Fibroblast of the conjunctiva (primary cell): ENCODE measurements at places on chromosomes 3 and 15.
A peak's percentile ranks its signal among the peaks of the same experiment; 100 is the strongest.

- no peak for DNase-seq
Measured at GRCh38 chr15:71093054-71094024, 21.9 kb upstream of the THSD4 start.

GRCh38 chr3:124092811-124093210 is 100.9 kb upstream of the ROPN1 start:
- DNase-seq, result no peak

GRCh38 chr15:64438653-64439447 is 21.5 kb upstream of the ZNF609 start:
- DNase-seq, result no peak

DNA sequence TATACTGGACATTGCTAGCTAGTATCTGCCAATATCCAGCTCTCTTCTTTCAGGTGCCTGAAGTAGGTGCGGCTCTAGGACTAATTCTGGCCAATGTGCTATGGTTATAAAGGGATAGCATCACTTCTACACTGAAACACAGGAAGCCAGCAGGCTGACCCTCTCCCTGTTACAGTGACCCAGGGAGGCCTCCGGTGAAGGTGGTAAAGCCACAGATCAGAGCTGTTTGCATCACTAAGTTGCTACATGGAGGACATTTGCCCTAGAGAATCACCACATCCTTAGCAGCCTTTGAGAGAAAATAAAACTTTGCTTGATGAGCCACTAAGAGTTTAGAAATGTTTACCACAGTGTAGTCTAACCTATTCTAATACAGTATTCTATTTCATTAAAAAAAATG is 161.4 kb downstream of the CHST2 start:
- DNase-seq, result no peak

- DNase-seq, result peak; percentile 49
Measured at GRCh38 chr3:149879872-149880271, 66.9 kb downstream of the RNF13 start.
